Kidney glomerular epithelial cell (primary cell): ENCODE measurements at places on chromosomes 3 and 15.

DNA sequence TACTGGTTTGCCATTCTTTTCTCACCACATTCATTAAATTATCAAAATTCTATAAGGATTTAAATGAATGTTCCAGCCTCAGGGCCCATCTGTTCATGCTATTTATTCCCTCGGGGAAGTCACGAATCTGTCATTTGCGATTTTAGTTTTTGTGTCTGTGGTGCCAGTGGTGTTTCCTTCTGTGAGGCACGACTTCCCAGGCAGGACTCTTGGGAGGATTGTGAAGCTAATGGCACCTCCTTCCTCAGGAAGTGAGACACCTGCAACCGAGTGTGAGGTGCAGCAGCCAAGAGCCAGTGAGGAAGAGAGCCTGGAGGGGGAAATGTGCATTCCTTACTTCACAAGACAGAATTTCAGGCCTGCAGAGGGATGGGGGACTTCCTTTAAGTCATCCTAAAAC is 24.1 kb downstream of the SV2B start:
- no peak for DNase-seq

DNA sequence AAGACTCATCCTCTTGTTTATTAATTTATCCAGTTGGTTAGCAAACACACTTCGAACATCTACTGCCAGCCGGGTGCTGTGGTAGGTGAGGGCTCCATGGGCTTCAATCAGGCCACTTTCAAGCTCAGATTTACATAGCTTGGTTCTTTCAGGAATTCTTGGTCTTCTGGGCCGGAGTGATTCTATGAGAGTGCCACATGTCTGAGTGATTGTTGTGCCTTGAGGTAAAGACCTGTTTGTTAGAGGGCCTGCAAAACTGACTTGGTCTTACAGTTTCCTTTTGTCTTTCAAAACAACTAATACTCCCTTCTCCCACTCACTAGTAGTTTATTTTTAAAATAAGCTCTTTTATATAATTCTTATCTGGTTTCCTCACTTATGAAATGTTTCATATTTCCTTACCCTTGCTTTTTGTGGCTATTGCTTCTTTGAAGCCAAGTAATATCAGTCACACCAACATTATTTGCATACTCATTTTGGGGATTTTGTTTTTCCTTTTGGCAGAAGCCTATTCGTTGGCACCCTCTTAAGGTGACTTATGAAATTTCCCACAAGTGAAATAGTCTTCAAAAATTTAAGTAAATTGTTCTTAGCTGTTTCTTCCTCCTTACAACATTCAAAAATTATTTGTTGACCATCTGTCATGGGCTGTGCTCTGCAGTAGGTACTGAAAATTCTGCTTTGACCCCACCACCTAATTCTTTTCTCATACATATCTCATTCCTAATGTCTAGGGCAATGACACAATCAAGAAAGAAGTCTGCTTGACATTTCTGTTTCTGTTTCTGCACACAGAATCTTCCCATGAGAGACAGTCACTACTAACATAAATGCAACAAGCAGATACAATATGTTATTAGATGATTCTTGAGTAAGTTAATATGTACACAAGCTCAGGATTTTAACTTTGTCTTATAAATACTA is 120.2 kb downstream of the LRRC28 start:
- no peak for DNase-seq

DNA sequence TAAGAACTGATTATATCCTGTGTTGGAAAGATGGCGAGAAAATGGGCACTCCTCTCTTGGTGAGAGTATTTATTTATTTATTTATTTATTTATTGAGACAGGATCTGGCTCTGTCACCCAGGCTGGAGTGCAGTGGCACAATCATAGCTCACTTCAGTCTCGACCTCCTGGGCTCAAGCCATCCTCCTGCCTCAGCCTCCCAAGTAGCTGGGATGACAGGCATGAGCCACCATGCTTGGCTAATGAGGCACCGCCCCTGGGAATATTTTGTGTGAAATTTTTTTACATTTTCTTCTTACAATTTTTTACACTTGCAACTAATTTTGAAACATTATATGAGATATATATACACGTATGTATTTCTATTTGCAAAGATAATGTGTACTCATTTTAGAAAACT is 150.5 kb upstream of the PRR20G start:
- DNase-seq, result no peak

DNA sequence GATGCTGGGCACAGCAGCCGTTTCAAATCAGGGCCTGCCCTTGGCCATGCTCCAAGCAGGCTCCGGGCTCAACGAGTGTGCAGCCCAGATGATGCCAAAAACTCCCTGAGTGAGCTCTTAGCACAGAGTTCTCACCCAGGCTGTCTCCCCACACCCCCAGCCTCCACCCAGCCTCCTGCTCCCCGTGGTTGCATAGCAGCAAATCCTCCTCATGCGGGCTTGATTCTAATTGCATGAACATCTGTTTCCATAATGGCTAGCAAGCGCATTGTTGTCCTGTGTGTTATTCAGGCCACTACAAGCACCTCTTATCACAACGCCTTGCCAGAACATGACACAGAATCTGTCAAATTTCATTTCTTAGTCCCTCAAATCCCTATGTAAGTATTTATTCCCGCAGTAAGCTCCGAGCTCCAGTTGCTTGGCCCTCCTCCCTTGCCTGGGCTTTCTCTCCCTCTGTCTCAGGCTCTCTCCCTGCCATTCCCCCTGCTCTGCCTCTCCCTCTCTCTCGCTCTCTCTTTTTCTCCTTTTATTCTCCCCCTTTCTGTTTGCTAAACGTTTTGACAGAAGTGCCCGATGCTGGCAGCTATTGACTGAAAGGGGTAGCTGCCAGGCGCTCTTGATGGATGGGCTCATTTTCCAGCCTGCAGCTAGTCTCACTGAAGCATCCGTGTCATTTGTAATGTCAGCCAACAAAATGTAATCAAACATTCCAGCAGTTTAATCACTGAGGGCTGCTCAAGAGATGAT is 306.5 kb downstream of the IL20RB start:
- no peak for DNase-seq
